ENCODE measurements at places on chromosomes 16 and 17.

DNA sequence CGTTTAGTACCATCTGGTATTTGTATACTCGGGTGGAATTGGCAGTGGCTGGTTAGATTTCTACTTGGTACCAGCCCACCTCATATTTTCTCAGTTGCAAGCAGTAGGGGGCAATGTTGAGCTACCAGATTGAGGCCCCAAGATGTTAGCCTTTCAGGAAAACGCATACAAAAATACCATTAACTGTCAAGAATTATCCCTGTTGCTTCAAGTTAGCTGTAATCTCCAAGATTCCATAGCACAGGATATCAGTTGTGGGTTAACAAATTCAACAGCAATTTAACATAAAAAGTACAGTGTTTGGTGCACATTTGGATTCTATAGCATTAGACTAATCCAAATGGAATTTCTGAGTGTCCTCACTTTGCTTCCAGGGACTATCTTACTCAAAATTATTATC is 188.2 kb downstream of the FTO start:
- DNase-seq, result no peak

- no peak for DNase-seq
Observed at GRCh38 chr16:75931043-75931442, 204.8 kb upstream of the CPHXL start.

- DNase-seq, result no peak
Observed at GRCh38 chr17:6755731-6756184, at the start of gene XAF1. TSS of gene XAF1 (plus strand) at chr17:6756046. CDS start at chr17:6756079, 33 bp downstream.

DNA sequence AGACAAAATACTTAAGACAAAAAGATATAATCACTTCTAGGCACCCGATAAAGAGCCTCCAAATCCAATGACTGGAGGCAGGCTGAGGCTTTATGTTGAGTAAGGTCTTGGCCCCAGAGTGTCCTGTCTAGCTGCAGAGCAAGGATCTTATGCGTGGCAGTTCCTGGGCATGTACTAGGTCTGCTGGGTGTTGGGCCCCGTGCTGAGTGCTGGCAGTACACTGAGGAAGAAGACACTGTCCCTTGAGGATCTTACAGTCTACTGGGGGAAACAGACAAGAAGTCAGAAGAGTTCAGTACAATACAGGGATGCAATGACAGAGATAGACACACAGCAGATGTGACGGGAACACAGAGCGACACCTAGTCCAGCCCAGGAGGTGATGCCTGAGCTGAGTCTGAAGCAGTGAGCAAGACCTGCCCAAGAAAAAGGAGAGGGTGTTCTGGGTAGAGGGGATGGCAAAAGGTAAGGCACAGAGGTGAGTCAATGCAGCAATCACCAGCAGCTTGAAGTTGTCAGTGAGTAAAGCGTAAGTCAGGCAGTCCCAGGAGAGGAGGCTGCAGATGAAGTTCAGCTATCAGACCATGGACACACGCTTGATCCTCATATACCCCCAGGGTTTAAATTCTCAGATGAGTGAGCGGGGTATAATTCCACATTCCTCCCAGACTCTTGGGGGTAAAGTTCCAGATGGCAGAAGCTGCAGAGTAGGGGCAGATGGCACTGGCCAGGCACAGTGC is 18.1 kb downstream of the MAP3K14 start:
- DNase-seq, result no peak

GRCh38 chr16:82954224-82954929 is 327.6 kb downstream of the CDH13 start:
- no peak for DNase-seq

DNA sequence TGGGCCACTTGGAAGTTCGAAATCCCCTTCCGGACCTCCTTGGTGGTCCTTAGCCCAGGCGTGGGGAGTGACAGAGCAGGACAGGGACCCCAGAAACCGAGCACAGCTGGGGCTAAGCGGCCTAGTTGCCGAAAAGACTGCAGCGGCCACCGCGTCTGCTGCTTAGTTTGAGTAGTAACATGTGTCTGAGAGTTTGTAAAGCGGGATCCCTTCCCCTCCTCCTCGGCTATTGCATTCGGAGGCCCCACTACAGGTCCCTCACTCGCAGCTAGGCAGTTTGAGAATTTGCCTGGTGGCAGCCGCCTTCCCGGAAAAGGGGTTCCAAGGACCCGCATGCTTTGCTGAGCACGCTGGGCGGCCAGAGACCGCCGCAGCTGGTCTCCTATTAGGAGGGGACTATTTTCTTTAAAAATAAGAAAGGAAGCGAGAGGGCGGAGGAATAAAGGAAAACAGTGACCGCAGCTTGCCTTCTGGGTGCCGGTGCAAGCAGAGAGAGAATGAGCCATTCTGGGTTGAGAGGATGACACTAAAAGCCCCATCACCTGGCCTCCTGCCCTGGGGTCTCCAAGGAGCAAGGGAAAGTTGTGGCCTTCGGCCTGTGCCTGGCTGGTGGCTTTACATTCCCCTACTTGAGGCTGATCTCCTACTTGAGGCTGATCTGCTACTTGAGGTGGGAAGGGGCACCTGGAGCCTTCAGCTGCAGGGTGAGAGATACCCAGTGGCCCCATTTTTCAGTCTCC is 1.1 kb upstream of the HOXB5 start:
- DNase-seq, result no peak

DNA sequence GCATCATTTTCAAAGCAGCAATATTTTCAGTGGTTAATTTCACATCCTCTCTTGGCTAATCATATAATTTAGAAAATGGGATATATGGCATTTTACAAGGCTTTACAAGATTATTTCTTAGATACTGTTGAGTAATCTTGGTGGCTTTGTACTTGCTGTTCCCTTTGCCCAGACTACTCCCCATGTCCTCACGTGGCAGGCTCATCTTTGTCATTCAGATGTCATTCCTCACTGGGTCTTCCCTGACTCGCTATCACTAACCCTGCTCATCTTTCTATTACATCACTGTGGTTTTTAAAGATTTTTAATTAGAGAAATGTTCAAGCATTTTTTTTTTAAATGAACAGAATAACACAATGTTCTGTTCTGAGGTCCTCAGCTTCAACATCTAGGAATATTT is 240.0 kb upstream of the IRX5 start:
- no peak for DNase-seq

DNA sequence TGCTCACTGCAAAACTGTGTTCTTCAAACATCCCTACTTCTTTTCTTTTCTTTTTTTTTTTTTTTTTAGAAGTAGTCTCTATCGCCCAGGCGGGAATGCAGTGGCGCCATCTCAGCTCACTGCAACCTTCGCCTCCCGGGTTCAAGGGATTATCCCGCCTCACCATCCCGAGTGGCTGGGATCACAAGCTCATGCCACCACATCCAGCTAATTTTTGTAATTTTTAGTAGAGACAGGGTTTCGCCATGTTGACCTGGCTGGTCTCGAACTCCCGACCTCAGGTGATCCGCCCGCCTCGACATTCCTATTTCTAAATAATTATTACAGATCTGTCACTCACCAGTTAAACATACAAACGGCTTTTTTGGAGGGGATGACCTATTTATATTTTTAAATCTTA is 1.0 kb upstream of the RNASEK start:
- no peak for DNase-seq

- DNase-seq, result no peak
Observed at GRCh38 chr16:89355686-89356085, 134.7 kb downstream of the ANKRD11 start.

GRCh38 chr16:25493136-25493811 is 198.5 kb upstream of the HS3ST4 start:
- DNase-seq, result no peak

DNA sequence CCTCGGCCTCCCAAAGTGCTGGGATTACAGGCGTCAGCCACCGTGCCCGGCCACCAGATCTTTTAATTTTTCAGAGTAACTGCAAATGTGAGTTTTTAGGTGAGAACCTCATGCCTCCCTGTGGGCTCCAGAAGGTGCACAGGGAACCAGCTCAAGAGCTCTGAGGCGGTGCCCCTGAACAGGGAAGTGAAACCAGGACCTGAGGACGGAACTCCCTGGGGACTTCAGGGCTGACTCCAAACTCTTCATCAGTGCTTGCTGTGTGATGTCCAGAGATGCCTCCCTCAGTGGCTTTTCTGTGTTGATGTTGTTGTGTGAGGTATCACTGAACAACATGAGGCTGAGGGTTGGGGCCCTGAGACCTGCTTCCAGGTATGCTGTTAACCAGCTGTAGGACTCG is 23.8 kb downstream of the SLC12A3 start:
- DNase-seq, result no peak

Measured in ascending aorta (tissue), 2 donors.